ENCODE measurements at places on chromosomes 13 and 19. TPM values are rescaled to one million over a fixed set of nuclear protein-coding genes. Genes with fewer than 3 reads are reported as not detected.

DNA sequence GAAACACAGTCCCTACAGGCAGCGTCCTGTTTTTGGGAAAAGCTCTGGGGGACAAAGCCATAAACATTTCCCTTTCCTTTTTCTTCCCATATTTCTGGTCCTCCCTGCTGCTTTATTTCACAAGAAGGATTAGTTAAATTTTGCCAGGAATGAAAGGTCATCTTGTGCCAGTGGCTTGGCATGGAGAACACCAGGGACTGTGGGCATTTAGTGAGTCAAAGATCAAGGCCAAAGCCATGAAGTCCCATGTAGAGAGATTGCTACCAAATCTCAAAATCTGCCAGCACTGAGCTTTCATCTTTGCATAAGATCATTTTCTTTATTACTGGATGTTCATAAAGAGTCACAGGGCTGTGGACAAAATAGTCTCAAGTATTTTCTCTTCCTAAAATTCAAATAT, 29.1 kb upstream of the SLC46A3 start:
- DNase-seq, result no peak

DNA sequence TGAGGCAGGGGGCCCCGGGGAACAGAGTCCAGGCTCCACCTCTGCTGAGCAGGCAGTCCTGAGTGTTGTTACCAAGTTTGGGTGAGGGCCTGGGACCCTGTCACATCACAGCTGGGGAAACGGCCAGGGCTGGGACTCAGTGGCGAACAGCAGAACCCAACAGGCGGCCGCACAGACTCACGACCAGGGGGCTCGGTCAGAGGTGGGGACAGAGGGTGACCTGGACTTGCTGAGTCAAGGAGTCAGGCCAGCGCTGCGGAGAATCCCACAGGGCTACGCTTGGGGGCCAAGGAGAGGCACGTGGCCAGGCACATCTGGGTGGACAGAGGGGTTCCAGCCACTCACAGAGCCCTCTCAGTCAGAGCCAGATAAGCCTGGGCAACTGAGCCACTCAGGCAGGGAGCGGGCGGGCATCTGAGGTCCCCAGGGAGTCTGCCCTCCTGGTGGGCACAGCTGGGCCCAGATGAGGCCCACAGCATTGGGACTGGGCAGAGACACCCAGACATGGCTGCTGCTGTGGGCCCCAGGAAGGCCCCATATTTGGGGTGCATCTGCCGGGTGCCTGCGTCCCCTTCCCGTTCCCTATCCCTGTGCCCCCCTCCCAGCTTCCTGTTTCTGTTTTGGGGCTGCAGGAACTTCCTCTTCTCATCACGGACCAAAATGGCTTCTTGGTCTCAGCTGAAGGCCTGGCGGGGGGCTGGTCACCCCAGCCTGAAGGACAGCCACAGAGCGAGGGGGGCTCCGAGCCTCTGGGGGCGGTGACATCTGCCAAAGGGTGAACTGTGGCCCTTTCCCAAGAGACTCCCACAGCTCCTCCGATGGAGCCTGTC, 34.0 kb downstream of the CEBPA start:
- DNase-seq, result no peak

- peak; percentile 46 for DNase-seq
These were observed 492 bp downstream of the TMEM147 start for GRCh38 chr19:35545855-35546381.

GRCh38 chr13:106393776-106394175, 141.7 kb downstream of the EFNB2 start:
- DNase-seq, result peak; percentile 76

DNA sequence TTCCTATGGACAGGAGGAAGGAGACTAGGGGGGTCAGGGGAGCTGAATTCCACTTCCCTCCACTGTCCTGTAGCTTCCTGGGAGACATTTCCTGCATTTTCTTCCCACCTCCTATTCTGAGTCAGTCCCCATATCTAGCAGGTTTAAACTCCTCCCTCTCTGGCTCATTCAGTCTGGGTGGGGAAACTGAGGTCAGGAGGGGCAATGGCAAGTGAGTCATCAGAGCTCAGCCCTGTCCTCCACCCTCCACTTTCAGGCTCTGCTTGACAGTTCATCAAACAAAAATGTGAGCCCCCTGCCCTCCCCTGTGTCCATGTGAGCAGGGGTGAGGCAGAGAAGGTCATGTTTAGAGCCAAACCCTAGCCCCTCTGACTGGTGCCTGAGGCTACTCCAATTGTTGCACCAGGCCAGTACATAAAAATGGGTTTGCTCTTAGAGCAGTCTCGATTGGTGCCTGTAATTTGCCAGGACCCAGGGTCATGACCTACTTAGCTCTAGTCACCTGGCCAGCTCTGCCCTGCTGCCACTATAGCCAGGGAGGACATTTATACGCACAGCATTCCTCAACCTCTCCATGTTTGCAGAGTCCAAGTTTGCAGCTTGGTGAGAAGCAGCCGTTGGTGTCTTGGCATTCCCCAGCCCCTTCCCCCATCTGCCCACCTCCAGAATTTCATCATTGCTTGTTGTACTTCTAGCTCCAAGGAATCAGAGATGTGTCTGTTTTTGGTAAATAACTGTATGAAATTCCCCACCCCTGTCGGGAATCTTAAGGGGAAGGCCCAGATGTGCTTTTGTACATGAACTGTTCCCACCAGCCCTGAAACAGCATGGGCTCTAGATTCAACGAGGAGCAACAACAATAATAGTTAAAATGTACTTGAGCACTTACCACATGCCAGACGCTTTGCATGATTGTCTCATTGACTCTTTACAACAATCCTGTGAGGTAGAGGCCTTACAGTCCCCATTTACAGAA, 20.7 kb downstream of the SAMD4B start:
- peak; percentile 8 for DNase-seq

DNA sequence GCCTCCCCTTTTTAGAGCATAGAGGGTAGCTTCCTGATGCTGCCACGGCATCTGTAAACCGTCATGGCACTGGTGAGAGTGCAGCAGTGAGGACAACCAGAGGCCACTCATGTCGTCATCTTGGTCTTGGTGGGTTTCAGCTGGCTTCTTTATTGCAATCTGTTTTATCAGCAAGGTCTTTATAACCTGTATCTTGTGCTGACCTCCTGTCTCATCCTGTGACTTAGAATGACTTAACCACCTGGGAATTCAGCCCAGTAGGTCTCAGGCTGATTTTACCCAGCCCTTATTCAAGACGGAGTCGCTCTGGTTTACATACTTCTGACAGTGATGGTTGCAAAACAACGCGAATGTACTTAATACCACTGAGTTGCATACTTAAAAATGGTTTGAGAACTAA, 14.4 kb upstream of the FBN3 start:
- no peak for DNase-seq

- DNase-seq, result no peak
These were observed 284.4 kb downstream of the DIAPH3 start for GRCh38 chr13:59879281-59879680.

GRCh38 chr13:75691183-75691582, 55.1 kb downstream of the LMO7 start:
- DNase-seq, result no peak

- peak; percentile 14 for DNase-seq
These were observed 76.3 kb downstream of the MZT1 start for GRCh38 chr13:72651144-72651543.

Gene CDX2
- total RNA-seq, result not detected

Gene GRIN3B
- not detected for total RNA-seq

Gene HSD17B14
- 0.26 TPM for total RNA-seq

Gene KL
- total RNA-seq, result not detected

All from MCF 10A (cell line).